Fibroblast of skin of right biceps (primary cell): ENCODE measurements at places on chromosomes 7 and 10.
A peak's percentile ranks its signal among the peaks of the same experiment; 100 is the strongest.

DNA sequence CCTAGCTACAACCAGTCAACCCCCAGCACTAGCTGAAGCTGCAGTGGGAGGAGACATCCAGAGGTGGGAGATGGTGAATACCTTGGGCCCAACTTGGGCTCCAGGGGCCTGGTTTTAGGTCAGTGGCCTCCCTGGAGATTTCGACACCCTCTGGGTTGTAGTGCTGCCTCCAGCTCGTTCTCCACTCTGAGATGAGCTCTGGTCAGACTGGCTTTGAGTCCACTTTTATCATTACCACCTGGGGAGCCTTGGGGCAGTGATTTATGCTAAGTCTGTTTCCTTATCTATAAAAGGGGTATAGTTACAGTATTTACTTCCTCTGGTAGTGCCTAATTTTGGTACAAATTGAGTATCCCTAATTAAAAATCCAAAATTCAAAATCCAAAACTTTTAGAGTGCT lies 22.8 kb downstream of the PPIA start:
- no peak for DNase-seq

DNA sequence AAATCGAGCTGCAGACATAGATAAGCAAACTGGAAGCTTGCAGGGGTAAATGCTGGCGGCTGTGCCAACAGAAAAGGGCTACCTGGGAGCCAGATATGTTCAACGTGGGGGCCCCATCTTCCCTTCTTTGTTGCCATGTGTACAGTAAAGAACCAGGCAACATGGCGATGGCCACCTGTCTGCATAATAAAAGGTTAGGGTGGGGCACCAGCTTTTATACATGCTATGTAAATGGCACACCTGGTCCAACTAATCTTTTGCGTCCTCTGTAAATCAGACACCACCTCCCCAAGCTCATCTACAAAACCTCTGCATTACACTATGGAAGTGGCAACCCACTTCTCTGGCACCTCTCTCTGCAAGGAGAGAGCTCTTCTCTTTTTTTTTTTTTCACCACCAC lies 13.9 kb downstream of the BUD31 start:
- DNase-seq: no peak

DNA sequence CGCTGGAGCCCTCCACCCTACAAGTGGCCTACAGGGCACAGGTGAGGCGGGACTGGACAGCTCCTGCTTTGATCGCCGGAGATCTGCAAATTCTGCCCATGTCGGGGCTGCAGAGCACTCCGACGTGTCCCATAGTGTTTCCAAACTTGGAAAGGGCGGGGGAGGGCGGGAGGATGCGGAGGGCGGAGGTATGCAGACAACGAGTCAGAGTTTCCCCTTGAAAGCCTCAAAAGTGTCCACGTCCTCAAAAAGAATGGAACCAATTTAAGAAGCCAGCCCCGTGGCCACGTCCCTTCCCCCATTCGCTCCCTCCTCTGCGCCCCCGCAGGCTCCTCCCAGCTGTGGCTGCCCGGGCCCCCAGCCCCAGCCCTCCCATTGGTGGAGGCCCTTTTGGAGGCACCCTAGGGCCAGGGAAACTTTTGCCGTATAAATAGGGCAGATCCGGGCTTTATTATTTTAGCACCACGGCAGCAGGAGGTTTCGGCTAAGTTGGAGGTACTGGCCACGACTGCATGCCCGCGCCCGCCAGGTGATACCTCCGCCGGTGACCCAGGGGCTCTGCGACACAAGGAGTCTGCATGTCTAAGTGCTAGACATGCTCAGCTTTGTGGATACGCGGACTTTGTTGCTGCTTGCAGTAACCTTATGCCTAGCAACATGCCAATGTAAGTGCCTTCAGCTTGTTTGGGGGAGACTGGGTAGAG lies at the start of gene COL1A2:
Gene COL1A2 (plus strand): TSS at position 459 of the 704 bp plus-strand sequence. CDS start 137 bp downstream, at position 596.
- DNase-seq: peak; percentile 100

- no peak for DNase-seq
These were observed 82.2 kb downstream of the GTF2IRD1 start for GRCh38 chr7:74535951-74536356.

DNA sequence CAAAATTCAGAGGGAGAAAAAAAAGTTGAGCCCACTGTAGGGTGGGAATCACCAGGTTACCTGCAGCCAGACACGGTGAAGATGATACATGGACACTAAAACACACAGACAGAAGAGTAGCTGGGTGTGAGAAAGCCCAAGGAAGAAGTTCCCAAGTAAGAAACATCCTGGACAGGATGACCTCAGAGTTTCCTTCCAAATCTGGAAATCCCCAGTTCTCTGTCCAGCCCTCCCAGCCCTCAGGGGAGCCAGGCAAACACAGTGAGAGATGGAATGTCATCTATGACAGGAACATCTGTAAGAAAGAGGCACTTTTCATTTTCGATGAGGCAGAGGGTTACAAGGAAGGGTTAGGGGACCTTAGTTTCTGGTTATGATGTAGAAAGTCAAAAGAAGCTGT lies 125.1 kb upstream of the LYZL1 start:
- peak; percentile 57 for DNase-seq

GRCh38 chr10:136465-136762 lies 1.2 kb downstream of the ZMYND11 start:
- DNase-seq: no peak

GRCh38 chr10:8325024-8325980 lies 270.8 kb downstream of the GATA3 start:
- no peak for DNase-seq

DNA sequence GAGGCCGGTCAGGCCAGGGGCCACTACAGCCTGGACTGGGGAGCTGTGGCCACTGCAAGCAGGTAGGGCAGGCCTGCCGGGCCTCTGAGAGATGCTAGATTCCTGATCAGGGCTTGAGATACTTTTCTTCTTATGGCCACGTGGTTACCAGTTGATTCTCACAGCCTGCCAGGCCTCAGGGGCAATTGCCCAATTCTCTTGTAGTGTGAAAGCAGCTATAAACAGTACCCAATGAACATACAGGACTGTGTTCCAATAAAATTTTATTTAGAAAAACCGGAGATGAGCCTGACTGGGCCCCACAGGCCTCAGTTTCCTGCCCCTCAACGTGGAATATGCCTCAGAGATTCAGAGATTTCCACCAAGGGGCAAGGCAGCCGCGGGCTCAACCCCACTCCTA lies 475.2 kb downstream of the TCERG1L start:
- no peak for DNase-seq
